ENCODE measurements at places on chromosomes 1 and 21.
A peak's percentile ranks its signal among the peaks of the same experiment; 100 is the strongest.

DNA sequence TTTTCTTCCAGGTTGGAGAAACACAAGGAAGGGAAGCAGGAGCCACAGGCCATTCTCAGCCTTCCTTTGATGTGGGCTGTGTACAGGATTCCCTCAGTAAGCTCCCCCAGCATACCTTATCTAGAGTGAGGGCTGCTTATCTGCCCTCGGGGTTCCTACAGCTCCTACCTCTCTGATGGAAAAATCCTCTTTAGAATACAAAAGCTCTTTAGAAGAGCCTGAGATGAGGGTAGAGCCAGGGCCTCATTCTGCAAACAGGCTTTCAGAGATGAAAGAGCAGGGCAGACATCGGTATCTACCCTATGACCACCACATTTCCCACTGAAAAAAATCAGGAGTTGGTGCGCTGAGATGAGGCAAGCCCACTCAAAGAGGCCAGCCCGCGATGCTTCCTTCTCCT, 85.1 kb downstream of the PLPP3 start:
- no peak for DNase-seq

GRCh38 chr1:160366731-160367515, at the start of gene NHLH1:
Gene NHLH1, plus strand, starts transcription at chr1:160367071. Its CDS starts 3,661 bp downstream, at chr1:160370732.
- no peak for DNase-seq

DNA sequence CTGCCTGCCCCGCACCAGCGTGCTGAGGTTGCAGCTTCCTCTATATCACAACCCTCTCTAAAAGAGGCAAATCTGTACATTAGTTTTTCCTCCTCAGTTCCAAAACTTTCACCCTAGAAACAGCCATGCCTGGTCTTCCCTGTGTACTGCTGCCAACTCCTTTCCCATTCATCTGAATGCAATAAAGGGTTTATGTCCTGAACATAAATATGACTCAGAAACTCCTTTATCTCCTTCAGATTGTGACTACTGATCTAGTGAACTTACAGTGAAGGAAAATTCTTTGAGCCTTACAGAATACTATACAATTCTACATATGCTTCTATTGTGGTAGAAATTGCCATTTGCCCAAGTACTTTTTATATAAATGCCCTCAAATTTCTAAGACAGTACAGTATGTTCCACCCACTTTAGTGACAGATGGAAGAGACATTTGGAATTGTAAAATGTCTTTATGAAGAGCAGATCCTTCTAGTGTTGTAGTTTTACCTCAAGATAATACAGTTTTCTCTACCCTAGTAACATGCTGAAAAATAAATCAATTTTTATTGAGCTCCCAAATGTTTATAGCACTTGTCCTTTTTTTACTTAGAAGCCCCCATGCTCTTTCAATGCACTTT, 345.1 kb upstream of the SNX7 start:
- no peak for DNase-seq

- no peak for DNase-seq
These were observed 29.9 kb downstream of the POFUT2 start for GRCh38 chr21:45257673-45258341.

GRCh38 chr21:43578677-43579303, 80.5 kb downstream of the HSF2BP start:
- no peak for DNase-seq

DNA sequence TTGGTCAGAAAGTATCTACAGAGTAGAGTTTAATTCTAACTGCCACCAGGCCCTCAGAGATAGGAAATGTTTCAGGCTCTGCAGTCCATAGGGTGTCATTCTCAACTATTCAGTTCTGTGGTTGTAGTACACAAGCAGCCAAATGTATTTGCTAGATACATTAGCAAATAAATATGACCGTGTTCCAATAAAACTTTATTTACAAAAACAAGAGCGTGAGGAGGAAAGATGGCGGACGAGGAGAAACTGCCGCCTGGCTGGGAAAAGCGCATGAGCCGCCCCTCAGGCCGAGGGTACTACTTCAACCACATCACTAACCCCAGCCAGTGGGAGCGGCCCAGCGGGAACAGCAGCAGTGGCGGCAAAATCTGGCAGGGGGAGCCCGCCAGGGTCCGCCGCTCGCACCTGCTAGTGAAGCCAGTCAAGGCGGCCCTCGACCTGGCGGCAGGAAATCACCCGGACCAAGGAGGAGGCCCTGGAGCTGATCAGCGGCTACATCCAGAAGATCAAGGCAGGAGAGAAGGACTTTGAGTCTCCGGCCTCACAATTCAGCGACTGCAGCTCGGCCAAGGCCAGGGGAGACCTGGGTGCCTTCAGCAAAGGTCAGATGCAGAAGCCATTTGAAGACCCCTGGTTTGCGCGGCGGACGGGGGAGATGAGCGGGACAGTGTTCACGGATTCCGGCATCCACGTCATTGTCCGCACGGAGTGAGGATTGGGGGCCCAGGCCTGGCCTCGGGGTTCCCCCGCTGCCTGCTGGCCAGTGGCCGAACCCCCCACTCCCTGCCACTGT, 286.1 kb downstream of the LRRC40 start:
- no peak for DNase-seq

DNA sequence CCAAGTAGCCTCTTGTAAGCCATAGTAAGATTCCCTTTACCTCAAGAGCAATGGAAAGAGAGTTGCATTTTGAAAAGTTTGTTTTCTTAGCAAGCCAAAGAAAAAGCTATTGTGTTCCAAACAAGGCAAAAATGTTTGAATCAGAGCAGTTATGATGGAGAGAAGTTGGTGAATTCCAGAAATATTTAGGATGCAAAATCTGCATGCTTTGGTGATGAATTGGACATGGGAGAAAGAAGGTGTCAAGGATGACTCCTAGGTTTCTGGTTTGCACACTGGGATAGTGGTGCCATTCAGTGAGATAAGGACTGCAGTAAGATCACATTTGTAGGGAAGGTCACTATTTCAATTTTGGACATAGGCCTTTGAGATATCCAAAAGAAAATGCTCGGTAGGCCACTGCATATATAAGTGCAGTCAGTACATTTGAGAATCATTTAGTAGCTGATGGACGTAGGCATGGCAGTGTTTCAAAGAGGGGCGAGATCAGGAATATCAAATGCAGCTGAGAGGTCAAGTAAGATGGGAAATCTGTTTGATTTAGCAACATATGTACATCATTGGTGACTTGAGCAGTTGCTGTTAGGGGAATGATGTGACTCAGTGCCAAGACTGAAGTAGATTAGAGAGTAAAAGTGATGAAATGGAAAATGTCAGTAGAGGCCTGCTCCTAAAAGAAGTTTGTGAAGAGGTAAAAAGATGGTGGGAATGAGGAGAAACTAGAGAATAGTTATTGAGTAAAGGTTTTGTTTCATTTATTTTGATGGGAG, 33.9 kb upstream of the GPR25 start:
- DNase-seq: no peak

DNA sequence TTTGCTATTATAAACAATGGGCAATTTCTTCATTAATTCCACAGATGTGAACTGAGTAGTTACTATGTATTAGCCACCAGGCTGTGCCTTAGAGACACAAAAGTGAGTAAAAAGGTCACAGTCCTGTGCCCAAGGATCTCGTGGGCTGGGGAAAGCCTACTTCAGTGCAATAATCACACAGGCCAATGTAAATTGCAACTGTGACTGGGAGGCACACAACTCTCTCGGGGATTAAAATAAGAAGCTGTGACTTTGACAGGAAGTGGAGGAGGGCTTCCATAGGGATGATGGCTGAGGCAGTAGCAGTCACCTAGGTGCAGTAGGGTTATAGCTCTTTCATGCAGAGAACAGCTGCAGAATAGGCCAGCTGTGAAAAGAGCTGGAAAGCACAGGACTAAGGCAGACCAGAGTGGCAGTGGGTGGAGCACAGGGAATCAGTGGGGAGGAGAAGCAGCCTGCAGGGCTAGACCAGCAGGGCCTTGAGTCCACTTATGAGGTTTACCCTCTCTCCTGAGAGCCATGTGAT, 121.9 kb downstream of the MAB21L3 start:
- DNase-seq: no peak

DNA sequence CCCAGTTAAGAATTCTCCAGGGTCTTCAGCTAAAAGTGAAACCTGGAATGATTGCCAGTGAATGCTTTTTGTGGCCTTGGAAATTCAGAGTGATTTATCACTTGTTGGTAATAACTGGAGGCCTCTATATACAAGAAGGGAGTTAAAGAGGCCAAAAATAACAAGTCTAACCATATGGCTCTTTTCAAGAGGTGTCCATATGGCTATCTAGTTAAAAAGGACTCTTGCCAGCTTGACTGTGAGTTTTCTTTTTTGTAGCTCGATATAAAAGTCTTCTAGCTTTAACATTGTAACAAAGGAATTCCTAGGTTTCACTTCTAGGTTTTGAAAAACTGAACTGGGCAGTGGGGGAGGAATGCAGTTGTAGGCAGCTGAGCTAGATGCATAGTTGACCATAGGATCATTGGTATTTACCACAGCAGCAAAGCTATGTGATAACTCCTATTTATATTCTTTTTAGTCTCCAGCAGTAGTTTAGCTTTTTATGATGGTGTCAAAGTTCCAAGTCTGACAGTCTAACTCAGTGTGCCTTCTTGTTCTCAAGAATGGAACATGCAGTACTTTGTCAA, 44.4 kb downstream of the CACHD1 start:
- no peak for DNase-seq

DNA sequence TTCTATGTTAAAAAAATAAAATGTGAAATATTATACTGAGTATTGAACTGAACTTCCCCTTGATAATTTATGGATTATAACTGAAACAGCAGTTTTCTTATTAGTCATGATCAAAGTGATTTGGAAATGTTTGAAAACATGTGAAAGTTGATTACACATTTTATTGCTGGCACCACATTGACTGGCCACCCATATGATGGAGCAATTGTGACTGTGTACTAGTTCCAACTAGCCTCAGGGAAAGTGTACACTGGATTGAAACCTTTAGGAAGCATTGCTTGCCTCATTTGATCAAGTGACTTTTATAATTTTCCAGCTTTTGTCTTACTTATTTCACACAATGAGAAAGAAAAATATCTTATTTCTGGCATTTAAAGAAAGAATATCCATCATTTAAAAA, 128.0 kb upstream of the ADGRL2 start:
- no peak for DNase-seq

- DNase-seq: no peak
These were observed 41.3 kb upstream of the GNG12 start for GRCh38 chr1:67874501-67875111.

DNA sequence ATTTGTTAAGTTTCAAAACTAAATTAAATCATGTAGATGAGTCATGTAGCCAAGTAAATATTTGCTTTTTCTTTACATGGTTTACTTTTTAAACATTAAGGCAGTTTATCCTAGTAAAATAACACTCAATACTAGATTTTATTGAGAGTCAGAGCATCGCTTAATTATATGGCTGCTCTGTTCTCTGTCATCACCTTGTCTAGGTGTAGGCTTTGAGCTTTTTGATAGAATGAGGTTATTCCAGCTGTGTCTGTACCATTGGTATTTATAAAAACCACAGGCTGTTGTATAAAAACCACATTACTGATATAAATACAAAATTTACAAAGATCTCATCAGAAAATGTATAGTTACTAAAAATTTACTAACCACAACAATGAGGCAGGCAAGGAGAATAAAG, 42.5 kb upstream of the GPR52 start:
- DNase-seq: no peak

- DNase-seq: no peak
These were observed 278.4 kb downstream of the TM2D1 start for GRCh38 chr1:61446531-61446991.

DNA sequence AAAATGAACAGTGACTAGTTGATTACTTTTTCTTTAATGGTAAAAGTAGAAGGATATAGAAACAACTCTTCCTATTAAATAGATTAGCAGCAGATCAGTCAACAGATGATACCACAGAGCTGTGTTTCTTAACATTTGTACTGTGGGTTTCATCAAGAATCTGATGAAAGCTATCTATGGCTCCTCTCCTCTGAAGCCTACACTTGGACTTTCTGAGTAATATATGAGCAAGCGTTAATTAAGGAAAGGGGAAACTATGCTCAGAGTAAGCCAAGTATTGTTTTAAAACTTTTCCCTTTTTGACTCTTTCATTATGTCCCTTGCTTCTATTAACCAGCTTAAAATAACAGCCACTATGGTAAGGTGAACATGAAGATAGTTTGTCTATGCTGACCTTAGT, 10.8 kb downstream of the ARID4B start:
- DNase-seq: no peak

- peak; percentile 79 for DNase-seq
These were observed 32.9 kb upstream of the DIPK1A start for GRCh38 chr1:92994105-92994712.

DNA sequence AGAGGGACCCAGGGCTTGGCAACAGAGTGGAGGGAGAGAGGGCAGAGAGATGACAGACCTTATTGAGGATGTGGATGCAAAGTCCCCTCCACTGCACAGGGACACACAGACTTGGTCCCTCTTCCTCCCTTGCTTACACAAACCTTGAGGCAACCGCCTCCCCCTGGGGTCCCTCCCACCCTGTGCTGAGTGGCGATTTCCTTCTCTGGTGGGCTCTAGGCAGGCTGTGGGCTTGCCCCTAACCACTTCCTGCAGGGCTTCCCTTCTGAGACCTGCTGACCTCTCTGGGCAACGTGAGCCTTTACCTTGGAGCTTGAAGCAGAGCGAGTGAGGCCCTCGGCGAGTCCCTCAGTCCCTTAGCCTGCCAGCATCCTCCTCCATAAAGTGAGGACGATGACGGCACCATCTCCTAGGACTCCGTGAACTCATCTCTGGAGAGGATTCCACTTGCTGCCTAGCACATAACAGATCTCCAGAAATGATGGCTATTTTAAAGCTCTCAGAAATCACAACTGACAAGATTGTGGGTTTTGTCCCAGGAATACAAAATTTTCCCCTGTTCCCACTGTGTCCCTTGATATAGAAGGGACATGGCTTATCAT, 25.0 kb downstream of the KIAA1614 start:
- no peak for DNase-seq

DNA sequence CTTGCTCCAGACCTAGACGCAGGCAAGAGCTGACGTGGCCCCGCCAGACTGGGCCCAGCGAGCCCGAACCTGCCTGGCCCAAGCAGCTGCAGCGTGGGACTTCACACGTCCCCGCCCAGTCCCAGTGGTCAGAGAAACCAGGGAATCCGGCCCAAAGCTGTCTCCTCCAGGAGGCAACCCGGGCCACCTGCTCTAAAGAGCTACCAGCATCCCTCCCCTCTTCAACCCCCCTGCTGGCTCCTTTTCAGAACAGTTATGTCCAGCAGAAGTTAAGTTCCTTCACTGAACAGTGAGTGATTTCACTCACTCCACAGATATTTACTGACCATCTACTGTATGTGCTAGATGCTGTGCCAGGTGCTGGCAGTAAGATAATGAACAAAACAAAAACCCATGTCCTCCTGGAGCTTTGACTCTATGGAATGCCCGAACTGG, 2.1 kb upstream of the EFNA1 start:
- DNase-seq: no peak

GRCh38 chr1:203636291-203636690, 9.7 kb downstream of the ATP2B4 start:
- DNase-seq: no peak

- no peak for DNase-seq
These were observed 327.3 kb downstream of the ZNF326 start for GRCh38 chr1:90322186-90322585.
